ENCODE measurements at places on chromosomes 7 and 10.

DNA sequence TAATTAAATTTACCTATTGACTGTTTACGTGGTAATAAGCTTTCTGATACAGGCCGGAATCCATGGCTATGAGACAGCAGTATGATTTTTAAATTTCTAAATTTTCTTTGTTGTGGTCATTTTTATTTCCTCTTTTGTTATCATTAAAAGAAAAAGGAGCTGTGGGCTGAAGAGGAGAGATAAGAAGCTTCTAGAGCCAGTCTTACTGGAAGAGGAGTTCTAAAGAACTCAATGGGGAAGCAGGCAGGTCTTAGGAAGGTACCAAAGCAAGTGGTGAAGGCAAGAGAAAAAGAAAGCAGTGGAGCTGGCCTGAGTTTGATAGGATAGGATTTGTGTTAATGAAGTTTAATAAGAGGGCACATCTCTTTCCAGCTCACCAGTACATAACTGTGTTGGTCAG is 1187.8 kb downstream of the CNTNAP2 start:
- H3K27me3 ChIP-seq, result no peaks in the 10 kb centered on the region
- H3K4me1 ChIP-seq, result peaks cover 4% of the 10 kb centered on the region
- no peak overlapping the region for H3K27ac ChIP-seq
- no peaks in the 10 kb centered on the region for H3K36me3 ChIP-seq

- H3K36me3 ChIP-seq, result no peaks in the 10 kb centered on the region
- H3K4me1 ChIP-seq, result peaks cover 5% of the 10 kb centered on the region
- no peak for DNase-seq
- H3K27me3 ChIP-seq, result no peaks in the 10 kb centered on the region
Observed at GRCh38 chr10:126731610-126731990, 61.1 kb upstream of the C10orf90 start.

DNA sequence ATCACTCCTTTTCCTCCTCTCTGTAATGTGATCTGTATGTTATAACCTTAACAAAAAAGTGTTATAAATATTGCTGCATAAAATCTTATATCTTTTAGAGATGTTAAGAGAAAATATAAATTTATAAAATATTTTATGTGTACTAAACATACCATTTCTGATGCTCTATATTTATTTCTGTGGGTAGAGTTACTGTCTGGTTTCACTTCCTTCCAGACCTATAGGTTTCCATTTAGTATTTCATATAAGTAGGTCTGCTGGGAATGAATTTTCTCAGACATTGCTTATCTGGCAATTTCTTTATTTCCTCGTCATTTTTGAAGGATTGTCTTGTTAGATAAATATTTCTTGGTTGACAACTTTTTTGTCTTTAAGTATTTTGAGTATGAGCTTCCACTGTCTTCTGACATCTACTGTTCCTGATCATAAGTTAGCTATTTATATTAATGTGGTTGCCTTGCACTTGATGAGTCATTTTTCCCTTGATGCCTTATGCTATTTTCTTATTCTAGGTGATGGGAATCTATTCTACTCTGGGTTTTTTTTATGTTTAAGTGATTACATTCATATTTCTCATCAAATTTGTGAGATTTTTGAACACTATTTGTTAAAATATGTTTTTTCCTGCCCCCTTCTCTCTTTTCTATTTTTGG is 11.2 kb upstream of the THSD7A start:
- no peaks in the 10 kb centered on the region for H3K27me3 ChIP-seq
- H3K36me3 ChIP-seq, result no peaks in the 10 kb centered on the region
- no peak overlapping the region for H3K27ac ChIP-seq
- H3K4me3 ChIP-seq, result no peak overlapping the region
- no peak for DNase-seq

GRCh38 chr10:96387161-96387560 is 28.4 kb upstream of the OPALIN start:
- no peak overlapping the region for H3K27ac ChIP-seq
- H3K4me3 ChIP-seq, result no peak overlapping the region
- H3K27me3 ChIP-seq, result no peaks in the 10 kb centered on the region
- no peaks in the 10 kb centered on the region for H3K4me1 ChIP-seq
- no peak for DNase-seq
- no peaks in the 10 kb centered on the region for H3K36me3 ChIP-seq

- no peaks in the 10 kb centered on the region for H3K36me3 ChIP-seq
- no peak overlapping the region for H3K27ac ChIP-seq
- no peak for DNase-seq
- peaks cover 5% of the 10 kb centered on the region for H3K4me1 ChIP-seq
Observed at GRCh38 chr10:101965075-101965765, 90.8 kb downstream of the ARMH3 start.

DNA sequence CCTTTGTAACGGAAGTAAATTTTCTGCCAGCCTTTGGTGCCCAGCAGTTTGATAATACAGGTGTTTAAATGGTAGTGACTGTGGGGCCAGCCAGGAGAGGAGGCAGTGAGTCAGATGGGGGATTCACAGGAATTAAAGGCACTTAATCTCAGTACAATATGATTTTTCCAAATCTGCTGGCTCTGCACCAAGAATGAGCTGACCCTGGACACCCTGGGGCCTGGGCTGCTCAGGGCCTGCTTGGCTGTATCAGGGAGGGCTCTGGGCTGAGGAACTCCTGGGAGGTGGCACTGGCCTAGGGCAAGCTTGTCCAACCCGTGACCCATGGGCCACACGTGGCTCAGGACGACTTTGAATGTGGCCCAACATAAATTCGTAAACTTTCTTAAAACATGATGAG is 104.1 kb downstream of the ZMIZ1 start:
- H3K27ac ChIP-seq, result no peak overlapping the region
- H3K27me3 ChIP-seq, result no peaks in the 10 kb centered on the region
- no peak overlapping the region for H3K4me3 ChIP-seq
- peaks cover 26% of the 10 kb centered on the region for H3K4me1 ChIP-seq

All from neural progenitor cell (in vitro differentiated cells).